GM19239 (cell line): ENCODE measurements at places on chromosomes 1 and 21.

DNA sequence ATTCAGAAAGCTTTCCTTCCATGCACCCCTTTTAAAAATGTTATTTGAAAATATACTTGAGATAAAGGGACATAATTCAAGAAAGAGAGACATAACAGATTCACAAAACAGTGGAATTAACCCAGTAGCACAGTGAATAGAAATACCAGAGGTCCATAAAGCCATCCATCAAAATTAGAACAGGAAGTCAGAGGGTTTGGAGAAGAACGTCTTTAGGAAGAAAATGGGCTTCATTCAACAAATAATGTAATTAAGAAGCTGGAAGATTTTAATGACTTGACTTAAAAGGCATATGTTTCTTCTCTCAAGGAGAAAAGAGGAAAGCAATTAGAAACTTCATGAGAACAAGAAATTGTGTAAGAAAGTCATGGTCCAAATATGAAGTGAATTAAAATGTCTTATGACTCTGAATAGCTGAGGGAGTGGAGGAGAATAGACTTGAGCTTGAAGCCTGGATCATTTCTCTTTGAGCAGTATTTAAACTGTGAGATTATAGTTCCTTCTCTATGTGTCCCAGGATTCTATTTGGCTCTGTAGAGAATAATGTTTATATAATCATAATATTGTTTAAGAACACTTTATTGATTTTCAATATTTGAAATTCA, 7.9 kb upstream of the HCRTR1 start:
- no peak for DNase-seq

GRCh38 chr1:3000214-3000613, 21.1 kb upstream of the ACTRT2 start:
- no peak for DNase-seq

GRCh38 chr1:7808253-7808844, 24.3 kb downstream of the PER3 start:
- DNase-seq = no peak

DNA sequence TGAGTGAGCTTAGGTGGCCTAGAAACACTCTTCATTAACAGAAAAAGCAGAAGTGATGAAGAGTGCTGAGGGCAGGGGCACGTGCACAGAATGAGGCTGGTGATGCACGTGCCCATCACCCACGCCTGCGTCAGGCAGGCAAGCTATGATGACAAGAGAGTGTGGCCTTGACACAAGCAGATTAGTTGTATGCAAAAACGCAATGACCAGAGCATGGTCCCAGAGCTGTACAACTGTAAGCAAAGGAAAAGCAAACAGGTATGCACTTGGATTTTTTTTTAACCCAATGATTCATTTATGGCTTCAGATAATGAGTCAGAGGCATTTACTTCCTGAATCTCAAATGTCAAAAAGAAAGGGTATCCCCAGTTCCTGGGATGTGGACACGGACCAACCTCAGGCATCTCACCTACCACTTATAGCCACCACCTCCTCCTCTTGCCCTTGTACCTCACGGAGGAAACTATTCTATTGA, 9.1 kb upstream of the TMEM61 start:
- DNase-seq = no peak

- no peak for DNase-seq
These were observed 10.0 kb downstream of the GBP5 start for GRCh38 chr1:89262643-89263042.

- no peak for DNase-seq
These were observed 96.6 kb downstream of the FGGY start for GRCh38 chr1:59393211-59394180.

DNA sequence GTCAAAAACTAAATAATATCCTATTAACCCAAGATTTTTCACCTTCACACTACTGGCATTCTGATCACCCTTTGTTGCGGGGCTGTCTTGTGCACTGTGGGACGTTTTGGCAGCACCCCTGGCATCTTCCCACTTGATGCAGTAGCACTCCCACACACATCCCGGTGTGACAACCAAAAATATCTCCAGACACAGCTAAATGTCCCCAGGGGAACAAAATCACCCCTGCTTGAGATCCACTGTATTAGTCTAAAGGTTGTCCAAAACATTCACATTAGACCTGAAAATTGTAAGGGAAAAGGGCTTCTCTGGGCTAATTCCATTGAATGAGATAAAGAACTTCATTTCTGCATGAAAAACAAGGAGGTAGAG, 37.8 kb downstream of the PLEKHO1 start:
- no peak for DNase-seq

DNA sequence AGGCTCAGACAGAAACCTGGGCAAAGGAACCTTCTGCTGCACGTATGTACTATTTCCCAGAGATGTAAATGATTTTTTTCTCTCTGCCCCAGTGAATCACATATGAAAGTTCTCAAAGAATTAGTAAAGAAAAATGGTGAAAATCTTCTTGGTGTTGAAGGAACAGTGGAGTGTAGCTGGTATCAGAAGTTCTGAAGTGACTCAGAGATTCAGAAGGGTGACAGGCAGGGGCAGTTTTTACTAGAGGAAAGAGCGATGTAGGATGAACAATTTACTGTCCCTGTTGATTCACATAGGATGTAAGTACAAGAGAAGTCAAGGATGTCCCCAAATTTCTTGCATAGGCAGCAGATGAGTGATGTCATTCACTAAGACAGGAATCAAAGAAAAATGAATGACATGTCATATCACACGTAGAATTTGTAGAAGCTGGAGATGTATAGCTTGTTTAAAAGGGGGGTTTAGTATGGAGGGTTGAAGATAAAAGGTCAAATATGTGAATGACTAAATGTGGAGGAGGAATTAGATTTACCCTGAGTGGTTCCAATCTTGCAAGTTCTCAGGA, 26.4 kb downstream of the WLS start:
- DNase-seq = no peak

DNA sequence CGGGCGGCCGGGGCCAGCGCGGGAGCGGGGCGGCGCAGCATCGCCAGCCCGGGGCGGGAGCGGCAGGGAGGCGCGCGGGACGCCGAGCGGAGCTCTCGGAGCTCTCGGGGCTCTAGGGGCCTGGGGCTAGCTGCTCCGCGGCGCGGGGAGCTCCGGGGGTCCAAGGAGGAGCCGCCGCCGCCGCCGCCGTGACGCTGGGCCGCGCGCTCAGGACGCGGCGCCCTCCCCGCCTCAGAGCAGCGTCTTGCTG, 147 bp downstream of the CLSTN1 start:
- no peak for DNase-seq

- DNase-seq = no peak
These were observed 185.2 kb downstream of the FAF1 start for GRCh38 chr1:50774759-50775351.
